ENCODE measurements at places on chromosomes 12 and 14. TPM values are rescaled to one million over a fixed set of nuclear protein-coding genes. Genes with fewer than 3 reads are reported as not detected.

Gene COL2A1
- 69.1 TPM for total RNA-seq

Gene SNRNP35
- total RNA-seq: 30.3 TPM

Gene PTPN21
- 10.1 TPM for total RNA-seq

Gene IFNG
- not detected for total RNA-seq

Data from neural progenitor cell (in vitro differentiated cells).